HepG2 (cell line): ENCODE measurements at places on chromosomes 3 and 15. TPM values are rescaled to one million over a fixed set of nuclear protein-coding genes. Genes with fewer than 3 reads are reported as not detected.

GRCh38 chr3:190009614-190010013 lies 111.1 kb downstream of the P3H2 start:
- 0 out of 3 replicates have a peak, but pooled peaks cover 3% of the 10 kb centered on the region for H3K27me3 ChIP-seq
- no peak for DNase-seq
- no peak overlapping the region for H3K27ac ChIP-seq
- peaks cover 13% of the 10 kb centered on the region for H3K4me1 ChIP-seq
- H3K36me3 ChIP-seq, result no peaks in the 10 kb centered on the region

DNA sequence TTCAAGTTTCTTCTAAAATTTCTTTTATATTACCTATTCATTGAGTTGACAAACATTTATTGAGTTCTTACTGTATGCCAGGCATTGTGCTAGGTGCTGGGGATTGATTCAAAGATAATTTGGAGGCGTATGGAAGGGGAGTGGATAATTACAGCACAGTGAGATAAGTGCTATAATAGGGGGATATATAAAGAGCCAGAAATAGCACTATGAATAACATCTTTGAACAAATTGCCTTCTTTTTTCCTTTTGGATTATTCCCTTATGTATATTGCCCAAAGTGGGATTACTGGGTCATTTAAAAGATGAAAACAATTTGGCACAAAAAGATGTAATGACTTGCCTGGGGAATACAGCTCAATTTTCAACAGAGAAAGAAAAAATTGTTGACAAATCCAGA lies 64.6 kb downstream of the LPP start:
- no peak overlapping the region for H3K4me3 ChIP-seq
- H3K27me3 ChIP-seq, result no peaks in the 10 kb centered on the region
- H3K36me3 ChIP-seq, result peaks cover 5% of the 10 kb centered on the region; the same call in 1 of the 3 replicates
- peaks cover 95% of the 10 kb centered on the region for H3K4me1 ChIP-seq
- DNase-seq, result no peak

GRCh38 chr3:159840703-159841299 lies 147.8 kb upstream of the IL12A start:
- no peaks in the 10 kb centered on the region for H3K4me1 ChIP-seq
- H3K27ac ChIP-seq, result no peak overlapping the region
- H3K4me3 ChIP-seq, result no peak overlapping the region

DNA sequence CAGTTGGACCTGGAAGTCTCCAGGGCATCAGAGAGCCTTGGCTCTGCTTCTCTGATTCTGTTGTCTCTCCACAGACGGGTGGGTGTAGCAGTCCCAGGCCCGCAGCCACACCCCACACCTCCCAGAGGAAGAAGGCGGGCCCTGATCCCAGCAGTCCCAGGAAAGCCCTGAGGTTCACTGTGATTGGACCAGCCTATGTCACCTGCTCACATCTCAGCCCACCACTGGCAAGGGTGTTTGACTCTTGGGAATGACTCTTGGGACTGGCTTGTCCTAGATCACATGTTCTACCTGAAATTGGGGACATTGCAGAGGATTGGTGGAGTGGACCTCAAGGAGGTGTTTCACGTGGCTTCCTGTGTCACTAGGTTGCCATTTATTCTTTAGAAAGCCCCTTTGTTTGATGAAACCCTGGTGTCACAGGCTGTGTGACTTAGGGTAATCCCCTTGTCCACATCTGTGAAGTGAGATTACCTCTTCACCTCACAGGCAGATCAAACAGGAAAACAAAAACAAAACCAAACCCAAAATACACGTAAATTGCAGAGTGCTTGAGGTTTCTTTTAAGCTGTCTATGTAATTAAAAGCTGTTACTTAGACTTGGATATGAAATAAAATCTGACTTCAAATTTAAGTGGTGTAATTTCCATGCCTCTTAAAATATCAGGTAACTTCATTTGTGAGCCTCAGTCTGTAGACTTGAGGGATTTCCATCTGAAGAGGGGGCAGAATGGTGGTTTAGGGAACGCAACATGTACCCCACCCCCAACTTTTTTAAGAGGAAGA lies 26.7 kb downstream of the FLNB start:
- H3K27ac ChIP-seq, result no peak overlapping the region
- no peaks in the 10 kb centered on the region for H3K27me3 ChIP-seq
- DNase-seq, result no peak
- peaks cover 89% of the 10 kb centered on the region for H3K4me1 ChIP-seq
- H3K36me3 ChIP-seq, result peaks cover 21% of the 10 kb centered on the region; the same call in 2 of the 3 replicates
- H3K4me3 ChIP-seq, result no peak overlapping the region

- H3K27ac ChIP-seq, result no peak overlapping the region
- no peaks in the 10 kb centered on the region for H3K36me3 ChIP-seq
- no peaks in the 10 kb centered on the region for H3K27me3 ChIP-seq
- DNase-seq, result no peak
- no peaks in the 10 kb centered on the region for H3K4me1 ChIP-seq
Measured at GRCh38 chr3:95442766-95443165, 1371.6 kb upstream of the EPHA6 start.

TOPAZ1 gene
- total RNA-seq, result not detected in 2 replicates

- no peak overlapping the region for H3K27ac ChIP-seq
- no peak for DNase-seq
- no peak overlapping the region for H3K4me3 ChIP-seq
- peaks cover 8% of the 10 kb centered on the region for H3K27me3 ChIP-seq
- H3K36me3 ChIP-seq, result no peaks in the 10 kb centered on the region
Measured at GRCh38 chr3:171455603-171456550, 4.3 kb downstream of the TNIK start.

GRCh38 chr3:48130321-48130904 lies 57.8 kb downstream of the CDC25A start:
- H3K27ac ChIP-seq, result no peak overlapping the region
- DNase-seq, result no peak
- H3K4me3 ChIP-seq, result peak overlapping the region; percentile 33; the same call in 1 of the 2 replicates
- no peaks in the 10 kb centered on the region for H3K27me3 ChIP-seq
- H3K36me3 ChIP-seq, result no peaks in the 10 kb centered on the region

CRYBG3 gene
- total RNA-seq, result 10.9 and 15.9 TPM in 2 replicates

TRAT1 gene
- total RNA-seq, result not detected in 2 replicates
